ENCODE measurements at places on chromosomes 2 and 18. TPM values are rescaled to one million over a fixed set of nuclear protein-coding genes. Genes with fewer than 3 reads are reported as not detected.

KIF1A gene
- polyA plus RNA-seq, result 0.01 TPM

PSD4 gene
- 0.93 TPM for polyA plus RNA-seq

HOXD3 gene
- 0.07 TPM for polyA plus RNA-seq

DNA sequence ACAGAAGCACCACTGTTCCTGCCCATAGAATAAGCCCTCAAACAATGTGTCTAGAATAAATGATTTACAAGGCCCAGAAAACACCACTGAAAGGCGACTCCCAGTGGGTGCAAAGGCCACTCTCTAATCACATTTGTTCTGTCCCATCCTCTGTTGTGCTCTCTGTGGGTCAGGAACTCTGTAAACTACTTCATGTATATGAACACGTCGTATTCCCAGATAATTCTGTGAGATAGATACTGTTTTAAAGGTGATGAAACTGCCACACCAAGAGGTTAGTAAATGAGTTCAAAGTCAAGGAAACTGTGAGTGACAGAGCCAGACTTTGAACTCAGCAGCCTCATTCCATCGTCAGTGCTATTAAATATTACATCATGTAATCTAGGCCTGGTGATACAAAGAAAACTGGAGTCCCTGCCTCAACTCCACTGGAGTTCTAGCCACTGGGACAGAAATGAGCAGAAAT, 269.7 kb upstream of the DCC start:
- DNase-seq, result no peak

- no peak for DNase-seq
Measured at GRCh38 chr2:57796527-57796926, 250.1 kb upstream of the VRK2 start.

DNA sequence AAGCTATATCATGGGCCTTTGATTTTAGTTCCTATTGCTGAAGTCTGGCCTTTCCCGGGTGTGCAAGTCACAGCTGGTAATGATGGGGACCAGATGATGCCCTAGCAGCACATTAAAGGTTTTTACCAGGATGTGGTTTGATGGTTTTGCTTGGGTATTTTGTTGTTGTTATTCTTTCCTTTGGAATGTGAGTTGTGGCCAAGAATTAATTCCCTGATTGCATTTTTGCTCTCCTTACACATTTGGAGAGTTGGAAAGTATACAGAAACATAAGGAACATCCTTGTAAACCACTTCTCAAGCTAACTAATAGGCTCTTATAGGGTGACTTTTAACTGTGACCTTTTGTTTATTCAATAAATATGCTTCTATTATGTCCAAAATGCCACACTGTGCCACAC, 154.1 kb upstream of the MMADHC start:
- DNase-seq, result peak; percentile 85

GRCh38 chr2:120550282-120550681, 185.4 kb upstream of the GLI2 start:
- no peak for DNase-seq

- no peak for DNase-seq
Measured at GRCh38 chr2:107584577-107584976, 242.1 kb upstream of the RGPD4 start.

DNA sequence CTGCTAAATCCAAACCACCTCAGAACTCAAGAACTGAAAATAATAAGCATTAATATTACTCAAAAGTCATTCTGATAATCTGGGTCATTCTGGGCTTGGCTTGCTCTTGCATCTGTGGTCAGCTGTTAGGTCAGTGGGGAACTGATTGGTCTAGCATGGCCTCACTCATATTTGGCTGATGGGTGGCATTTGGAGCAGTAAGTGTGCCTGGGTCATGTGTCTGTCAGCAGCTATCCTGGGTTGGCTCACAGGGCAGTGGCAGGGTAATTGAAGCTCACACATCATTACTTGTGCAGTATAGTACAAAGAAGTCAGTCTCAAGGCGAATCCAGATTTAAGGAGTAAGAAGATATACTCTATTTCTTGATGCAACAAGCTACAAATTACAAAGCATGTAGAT, 9.6 kb downstream of the RPL37A start:
- no peak for DNase-seq

DNA sequence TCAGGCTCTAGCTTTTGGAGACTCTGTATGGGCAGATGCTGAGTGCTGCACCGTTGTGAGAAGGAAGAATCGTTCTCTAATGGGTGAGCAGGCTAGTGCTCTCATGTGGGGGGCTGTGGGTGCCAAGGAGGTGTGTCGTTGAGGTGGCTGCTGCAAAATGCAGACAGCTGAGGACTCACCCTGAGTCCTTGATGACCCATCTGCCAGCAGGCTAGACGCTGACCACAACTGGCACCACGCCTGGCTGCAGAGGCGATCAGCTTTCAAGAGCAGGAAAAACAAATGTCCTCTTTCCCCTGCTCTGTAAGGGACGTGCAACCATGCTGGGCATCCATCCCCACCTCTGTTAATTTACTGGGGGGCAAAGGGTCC, 48.2 kb downstream of the HAUS1 start:
- DNase-seq, result no peak

DNA sequence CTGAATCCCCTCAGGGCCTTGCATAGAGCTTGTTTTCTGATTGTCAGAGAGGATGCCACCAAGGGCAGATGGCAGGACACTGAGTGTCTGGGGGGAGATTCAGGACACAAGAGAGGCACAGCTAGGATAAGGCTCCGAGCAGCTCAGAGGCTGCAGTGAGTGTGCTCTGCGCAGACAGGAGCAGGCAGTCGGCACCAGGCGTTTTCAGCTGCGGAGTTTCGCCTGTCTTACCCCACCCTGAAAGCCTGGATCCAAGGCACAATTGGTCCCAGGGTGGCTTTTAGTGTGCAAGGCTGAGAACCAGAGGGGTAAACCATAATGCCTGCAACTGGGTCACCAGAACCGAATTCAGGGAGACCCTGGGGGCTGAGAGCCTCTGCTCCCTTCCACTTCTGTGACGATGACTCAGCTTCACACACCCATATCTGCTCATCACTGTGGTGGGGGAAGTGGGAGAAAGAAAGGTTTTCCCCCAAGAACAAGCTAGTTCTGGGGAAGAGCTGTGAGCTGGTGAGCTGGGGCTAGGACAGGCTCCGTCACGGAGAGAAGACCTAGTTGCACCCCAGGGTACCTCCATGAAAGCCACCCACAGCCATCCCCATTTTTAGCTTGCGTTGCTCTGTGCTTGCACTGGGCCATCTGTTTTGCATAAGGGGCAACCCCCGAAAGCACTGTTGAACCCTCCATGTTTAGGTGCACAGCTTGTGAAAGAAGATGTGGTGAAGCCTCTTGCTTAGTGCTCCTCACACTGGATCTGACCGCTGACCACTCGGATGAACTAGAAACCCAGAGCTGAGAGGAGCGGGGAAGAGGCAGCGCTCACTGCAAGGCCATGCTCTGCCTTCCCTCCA, 173.7 kb downstream of the CELF4 start:
- no peak for DNase-seq

DNA sequence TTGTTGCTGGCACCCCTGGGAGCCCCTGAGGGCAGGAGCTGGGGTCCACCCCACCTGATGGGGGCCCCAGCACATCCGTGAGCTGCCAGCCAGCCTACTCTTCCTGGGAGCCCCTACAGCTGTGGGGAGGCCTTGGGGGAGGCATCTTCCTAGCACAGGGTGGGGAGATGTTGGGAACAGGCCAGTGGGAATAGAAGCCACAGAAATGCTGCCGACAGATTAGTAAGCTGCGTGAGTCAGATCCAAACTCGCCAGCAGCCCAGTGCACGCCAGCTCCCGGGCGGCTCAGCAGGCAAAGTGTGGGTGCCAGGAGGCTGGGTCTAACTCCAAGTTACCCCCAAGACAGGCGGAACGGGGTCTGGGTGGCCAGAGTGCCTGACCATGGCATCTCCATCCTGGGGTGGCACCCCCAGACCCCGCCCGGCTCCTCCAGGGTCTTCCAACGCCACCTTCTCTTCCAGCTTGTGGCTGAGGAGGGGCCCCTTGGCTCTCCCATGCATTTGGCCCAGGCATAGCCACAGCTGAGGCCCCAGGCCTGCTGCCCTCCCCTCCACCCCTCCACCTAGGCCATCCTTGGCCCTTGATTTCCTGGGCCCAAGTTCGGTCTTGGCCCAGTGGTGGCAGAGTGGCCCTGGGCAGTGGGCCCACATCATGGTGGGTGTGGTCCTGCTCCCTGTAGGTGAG, 15.3 kb downstream of the CROCC2 start:
- DNase-seq, result peak; percentile 78

- DNase-seq, result no peak
Measured at GRCh38 chr18:54878659-54879358, 50.5 kb downstream of the RAB27B start.

Measured in BJ (cell line).